ENCODE measurements at places on chromosomes 2 and 18.

- no peak for DNase-seq
Measured at GRCh38 chr2:170806548-170806947, 10.1 kb upstream of the GAD1 start.

GRCh38 chr2:85330839-85331636, 3.2 kb upstream of the TGOLN2 start:
- no peak for DNase-seq

DNA sequence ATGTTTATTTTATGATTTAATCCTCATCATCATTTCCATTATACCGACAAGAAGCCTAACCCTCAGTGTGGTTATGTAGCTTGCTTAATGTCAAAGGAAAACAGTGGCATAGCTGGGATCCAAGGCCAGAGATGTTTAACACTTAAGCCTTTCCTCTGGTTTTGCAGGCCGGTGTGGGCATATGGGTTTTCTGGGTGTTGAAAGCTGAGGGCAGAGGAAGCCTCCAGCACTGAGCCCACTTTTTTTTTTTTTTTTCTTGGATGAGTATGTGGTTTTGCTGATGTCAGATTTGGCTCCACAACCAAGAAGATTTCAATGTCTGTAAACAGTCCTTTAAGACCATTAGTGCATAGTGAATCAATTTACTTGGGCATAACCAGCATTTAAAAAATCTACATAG, 41.3 kb downstream of the LHCGR start:
- DNase-seq, result no peak

GRCh38 chr18:73136134-73136533, 268.3 kb upstream of the NETO1 start:
- DNase-seq, result no peak

- DNase-seq, result no peak
Measured at GRCh38 chr2:240393831-240394410, 41.5 kb upstream of the GPC1 start.

DNA sequence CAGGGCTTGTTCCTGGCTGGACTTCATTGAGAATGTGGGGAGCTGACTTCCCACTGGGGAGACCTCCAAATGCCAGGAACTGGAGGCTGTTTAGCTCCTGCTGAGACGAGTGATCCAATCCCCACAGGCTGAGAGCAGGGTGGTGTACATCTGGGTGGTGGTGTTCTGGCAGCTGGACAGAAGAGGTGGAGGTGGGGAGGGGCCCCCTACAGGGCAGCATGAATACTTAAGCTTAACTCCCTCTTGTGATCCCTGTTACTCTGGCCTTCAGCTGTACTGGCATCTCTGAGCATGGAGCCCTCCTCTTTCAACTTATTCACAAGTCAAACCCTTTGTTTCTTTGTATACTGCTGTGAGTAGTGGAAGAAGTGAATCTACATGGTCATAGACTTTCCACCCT, 167.8 kb upstream of the LYPD1 start:
- peak; percentile 3 for DNase-seq

DNA sequence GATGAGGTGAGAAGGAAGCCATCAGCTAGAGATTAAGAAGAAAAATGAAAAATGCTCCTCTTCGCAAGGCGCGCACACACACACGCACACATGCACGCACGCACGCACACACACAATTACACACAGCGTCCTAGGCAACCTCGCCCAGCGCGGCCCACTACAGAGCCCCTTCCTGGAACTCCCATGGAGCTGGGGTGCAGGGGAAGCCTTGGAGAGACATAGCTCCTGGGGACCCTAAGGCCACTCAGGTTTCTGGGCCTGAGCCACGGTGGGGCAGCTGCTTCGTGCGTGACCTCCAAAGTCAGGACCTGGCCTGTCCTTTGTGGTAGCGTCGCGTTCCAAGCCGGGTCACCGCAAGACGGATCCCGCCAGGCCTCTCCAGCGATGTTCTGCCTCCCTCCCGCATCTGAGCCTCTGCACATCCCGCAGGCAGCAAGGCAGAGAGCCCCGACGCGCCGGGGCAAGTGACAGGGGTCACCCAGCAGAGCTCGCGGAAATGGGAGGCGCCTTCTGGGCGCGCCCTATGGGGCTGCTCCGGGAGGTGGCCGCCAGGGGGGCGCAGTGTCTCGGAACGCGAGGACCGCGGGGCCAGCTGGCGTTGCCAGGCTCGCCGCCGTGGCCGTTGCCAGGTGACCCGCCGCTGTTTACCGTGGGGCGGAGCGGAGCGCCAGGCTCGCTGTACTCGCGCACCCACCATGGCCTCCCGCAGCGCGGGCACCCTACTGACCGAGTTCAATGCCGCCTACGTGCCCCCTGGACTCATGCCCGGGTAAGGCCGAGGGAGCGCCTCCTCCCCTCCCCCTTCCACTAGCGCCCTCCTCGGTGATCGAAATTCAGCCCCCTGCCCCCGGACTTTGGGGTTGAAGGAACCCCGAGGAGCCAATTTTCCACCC, 79.0 kb downstream of the CIB4 start:
- DNase-seq, result no peak

- DNase-seq, result peak; percentile 30
Measured at GRCh38 chr2:46062637-46063412, 234.4 kb upstream of the EPAS1 start.

DNA sequence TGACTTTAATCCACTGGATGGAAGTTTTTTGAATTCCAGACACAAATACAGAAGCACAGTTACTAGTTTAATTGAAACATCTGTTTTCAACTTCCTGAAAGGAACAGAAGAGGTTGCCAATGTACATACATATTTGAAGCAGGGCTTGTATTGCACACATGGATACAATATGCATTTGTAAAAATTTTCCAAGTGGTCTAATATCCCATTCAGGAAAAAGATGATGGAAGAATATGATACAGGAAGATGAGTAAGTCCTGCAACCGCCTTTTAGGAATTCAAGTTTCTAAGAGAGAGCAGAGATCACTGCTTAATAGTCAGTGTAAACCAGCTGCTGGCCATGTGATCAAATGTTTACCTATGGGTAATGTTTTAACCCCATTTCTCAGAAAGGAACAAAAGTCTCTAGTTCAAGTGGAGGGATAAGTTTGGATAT, 265.4 kb downstream of the TRIB2 start:
- DNase-seq, result no peak

DNA sequence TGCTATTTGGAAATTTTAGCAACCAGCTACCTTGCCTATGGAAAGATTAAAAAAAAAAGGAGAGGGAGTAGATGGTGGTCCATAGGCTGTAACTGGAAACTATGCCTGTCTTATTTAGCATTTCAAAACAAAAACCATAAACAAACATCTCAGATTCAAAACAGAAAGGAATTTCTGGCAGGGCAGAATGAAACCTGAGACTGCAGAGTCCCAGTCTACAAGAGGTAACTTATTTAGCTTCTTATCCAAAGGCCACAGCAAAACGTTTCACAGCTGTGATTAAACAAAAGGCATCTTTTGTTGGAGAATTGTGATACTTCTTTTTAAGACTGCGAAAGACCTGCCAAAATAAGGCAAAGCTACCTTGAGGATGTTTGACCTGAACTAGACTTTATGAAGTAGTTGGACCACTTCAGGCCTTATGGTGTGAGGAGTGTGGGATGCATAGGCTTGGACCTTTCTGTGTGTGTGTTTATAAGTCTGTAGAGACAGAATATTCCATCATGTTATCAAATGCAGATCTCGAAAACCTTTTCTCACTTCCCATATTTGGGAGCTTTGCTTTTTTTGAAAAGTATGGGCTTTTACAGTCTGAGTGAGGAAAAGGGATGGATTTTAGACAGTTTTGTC, 11.0 kb downstream of the CRIM1 start:
- DNase-seq, result no peak

GRCh38 chr2:2769481-2770431, 438.7 kb upstream of the MYT1L start:
- no peak for DNase-seq

GRCh38 chr2:181910028-181910831, 18.7 kb downstream of the ITPRID2 start:
- no peak for DNase-seq

- DNase-seq, result no peak
Measured at GRCh38 chr2:236541008-236541562, 28.5 kb upstream of the ACKR3 start.

DNA sequence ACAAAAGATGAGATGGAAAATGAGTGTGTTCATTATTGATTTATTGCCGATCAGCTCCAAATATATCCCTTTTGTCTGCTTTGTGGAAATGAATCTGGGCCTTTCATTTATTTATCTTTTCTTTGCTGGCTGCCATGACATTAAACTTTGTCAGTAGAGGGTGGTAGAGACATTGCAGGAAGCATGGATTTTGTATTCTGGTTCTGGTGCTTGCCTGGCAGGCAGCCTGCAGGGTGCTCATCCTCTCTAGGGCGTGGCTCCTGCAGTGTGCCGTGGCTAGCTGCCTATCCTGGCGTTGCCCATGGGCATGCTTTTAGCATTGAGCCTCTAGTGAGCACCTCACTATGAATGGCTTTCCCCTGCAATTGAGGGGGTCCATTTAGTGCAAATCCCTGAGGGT, 593.1 kb downstream of the RNF144A start:
- DNase-seq, result no peak

- DNase-seq, result no peak
Measured at GRCh38 chr2:46502291-46502885, 23.0 kb downstream of the TMEM247 start.
